H1 (cell line): ENCODE measurements at places on chromosomes 13 and 19. TPM values are rescaled to one million over a fixed set of nuclear protein-coding genes. Genes with fewer than 3 reads are reported as not detected.
A peak's percentile ranks its signal among the peaks of the same experiment; 100 is the strongest.

The OR7E24 gene
- not detected in 2 replicates for polyA plus RNA-seq

The HS6ST3 gene
- 0.39 and 0.45 TPM in 2 replicates for polyA plus RNA-seq

The CD22 gene
- 0.06 and 0.42 TPM in 2 replicates for polyA plus RNA-seq

The POSTN gene
- 0.16 and 0.30 TPM in 2 replicates for polyA plus RNA-seq

GRCh38 chr19:6015841-6016545 is 38.1 kb upstream of the RANBP3 start:
- no peaks in the 10 kb centered on the region for H3K36me3 ChIP-seq
- no peaks in the 10 kb centered on the region; the same call in 1 of the 2 replicates for H3K27me3 ChIP-seq
- no peak overlapping the region for H3K4me3 ChIP-seq

- DNase-seq: no peak
- H3K4me1 ChIP-seq: no peaks in the 10 kb centered on the region; the same call in 1 of the 2 replicates
- no peaks in the 10 kb centered on the region for H3K36me3 ChIP-seq
- H3K27me3 ChIP-seq: no peaks in the 10 kb centered on the region
- no peak overlapping the region for H3K27ac ChIP-seq
- no peak overlapping the region for H3K4me3 ChIP-seq
These were observed 70.8 kb downstream of the INSR start for GRCh38 chr19:7223429-7223828.

DNA sequence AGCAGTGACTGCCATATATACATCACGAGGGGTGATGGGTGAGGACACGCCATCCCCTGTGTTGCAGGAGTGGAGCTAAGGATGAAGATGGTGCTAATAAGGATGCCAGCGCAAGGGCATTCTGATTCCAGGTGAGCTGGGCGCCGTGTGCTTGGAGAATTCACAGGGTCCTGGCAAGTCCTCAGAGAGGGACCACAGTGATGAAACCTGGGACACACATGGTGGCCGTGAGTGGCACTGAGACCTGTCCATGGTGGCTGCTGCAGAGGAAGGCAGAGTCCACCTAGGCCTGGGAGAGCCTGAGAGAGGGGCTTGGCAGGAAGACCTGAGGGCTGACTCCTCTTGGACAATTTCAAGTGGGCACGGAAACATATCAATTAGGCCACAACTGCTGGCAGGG is 65.2 kb downstream of the RFX2 start:
- no peaks in the 10 kb centered on the region for H3K27me3 ChIP-seq
- no peaks in the 10 kb centered on the region for H3K36me3 ChIP-seq
- H3K4me3 ChIP-seq: no peak overlapping the region
- no peak for DNase-seq

DNA sequence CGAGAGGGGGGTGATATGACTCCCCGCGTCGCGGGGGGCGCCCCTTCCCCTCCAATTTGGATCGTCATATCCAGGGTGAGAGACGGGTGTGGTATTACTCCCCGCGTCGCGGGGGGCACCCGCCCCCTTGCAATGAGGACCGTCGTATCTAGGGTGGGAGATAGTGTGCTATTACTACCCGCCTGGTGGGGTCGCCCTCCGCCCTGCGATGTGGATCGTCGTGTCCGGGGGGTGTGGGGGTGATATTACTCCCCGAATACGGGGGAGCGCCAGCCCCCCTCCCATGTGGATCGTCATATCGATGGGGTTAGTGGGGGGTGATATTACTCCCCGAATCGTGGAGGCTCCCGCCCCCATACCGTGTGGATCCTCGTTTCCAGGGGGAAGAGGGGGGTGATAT is 29.2 kb upstream of the RGCC start:
- no peaks in the 10 kb centered on the region for H3K4me1 ChIP-seq
- no peaks in the 10 kb centered on the region for H3K27me3 ChIP-seq
- H3K27ac ChIP-seq: no peak overlapping the region
- DNase-seq: no peak
- H3K4me3 ChIP-seq: peak overlapping the region; percentile 53

DNA sequence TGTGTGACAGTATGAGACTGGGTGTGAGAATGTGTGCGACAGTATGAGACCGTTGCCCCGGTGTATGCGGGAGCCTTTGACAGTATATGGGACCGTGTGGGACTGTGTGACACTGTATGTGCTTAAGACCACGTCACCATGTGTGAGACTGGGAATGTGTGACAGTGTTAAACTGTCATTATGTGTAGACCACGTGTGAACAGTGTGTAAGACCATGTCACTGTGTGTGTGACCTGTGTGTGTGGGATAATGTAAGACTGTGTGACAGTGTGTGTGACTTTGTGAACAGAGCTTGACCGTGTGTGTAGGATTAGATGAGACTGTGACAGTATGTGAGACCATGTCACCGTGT is 549 bp downstream of the ZNF583 start:
- DNase-seq: no peak
- peaks cover 4% of the 10 kb centered on the region for H3K4me1 ChIP-seq
- no peaks in the 10 kb centered on the region for H3K36me3 ChIP-seq
- no peak overlapping the region for H3K27ac ChIP-seq
- no peaks in the 10 kb centered on the region for H3K27me3 ChIP-seq

GRCh38 chr13:74452176-74452575 is 318.0 kb upstream of the KLF12 start:
- H3K4me3 ChIP-seq: no peak overlapping the region
- DNase-seq: no peak
- no peaks in the 10 kb centered on the region for H3K4me1 ChIP-seq

GRCh38 chr13:101415358-101416174 is 742 bp downstream of the NALCN start:
- no peaks in the 10 kb centered on the region for H3K36me3 ChIP-seq
- no peak overlapping the region for H3K27ac ChIP-seq
- no peak for DNase-seq
- H3K27me3 ChIP-seq: peaks cover 17% of the 10 kb centered on the region
- peak overlapping the region; percentile 70 for H3K4me3 ChIP-seq

- no peak overlapping the region for H3K4me3 ChIP-seq
- H3K27ac ChIP-seq: no peak overlapping the region; the same call in 1 of the 2 replicates
- peaks cover 13% of the 10 kb centered on the region for H3K4me1 ChIP-seq
- no peaks in the 10 kb centered on the region for H3K36me3 ChIP-seq
- DNase-seq: no peak
- no peaks in the 10 kb centered on the region for H3K27me3 ChIP-seq
These were observed 9.9 kb downstream of the CCDC124 start for GRCh38 chr19:17942582-17943273.

DNA sequence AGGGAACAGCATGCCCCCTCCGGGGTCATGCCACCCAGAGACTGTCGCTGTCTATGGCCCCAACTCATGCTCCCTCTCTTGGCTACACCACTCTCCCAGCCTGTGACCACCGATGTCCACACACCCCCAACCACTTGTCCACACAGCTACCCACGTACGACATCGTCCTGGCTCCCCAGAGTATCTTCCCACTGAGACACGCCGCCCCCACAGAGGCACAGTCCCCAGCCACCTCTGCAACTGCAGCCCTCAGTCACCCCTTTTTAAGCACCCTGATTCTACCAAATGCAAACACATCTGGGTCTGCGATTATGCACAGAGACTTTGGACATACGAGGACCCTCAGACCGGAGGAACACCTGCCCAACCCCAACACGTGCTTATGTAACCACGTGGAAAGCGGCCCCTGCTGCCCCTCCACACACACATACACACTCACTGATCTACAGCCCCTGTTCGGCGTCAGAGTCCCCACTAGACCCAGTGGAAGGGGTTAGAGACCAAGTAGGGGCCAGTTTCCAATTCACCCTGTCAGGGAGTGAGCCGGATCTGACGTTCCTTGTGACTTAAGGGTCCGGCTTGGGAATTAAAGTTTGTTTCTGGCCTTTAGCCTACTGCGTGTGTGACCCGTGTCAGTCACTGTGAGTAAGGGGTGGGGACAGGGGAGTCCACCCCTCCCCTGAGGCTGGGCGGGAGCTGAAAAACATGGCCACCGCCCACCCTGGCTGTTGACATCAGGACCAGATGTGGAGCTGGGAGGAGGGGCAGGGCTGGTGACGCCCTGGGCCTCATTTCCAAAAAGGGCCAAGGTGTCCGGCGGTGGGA is 11.9 kb upstream of the AXL start:
- no peak overlapping the region for H3K27ac ChIP-seq
- H3K27me3 ChIP-seq: no peaks in the 10 kb centered on the region
- no peak overlapping the region for H3K4me3 ChIP-seq
- no peak for DNase-seq
- H3K4me1 ChIP-seq: no peaks in the 10 kb centered on the region

- H3K4me3 ChIP-seq: no peak overlapping the region
- no peaks in the 10 kb centered on the region for H3K27me3 ChIP-seq
- H3K27ac ChIP-seq: no peak overlapping the region
- no peaks in the 10 kb centered on the region for H3K4me1 ChIP-seq
These were observed 2439.9 kb upstream of the PCDH20 start for GRCh38 chr13:63855457-63856118.
